COLO829 (cell line): ENCODE measurements at places on chromosomes 12 and 14.

- DNase-seq = no peak
Observed at GRCh38 chr12:21453312-21453852, 15.9 kb downstream of the PYROXD1 start.

- no peak for DNase-seq
Observed at GRCh38 chr12:121794534-121795033, 1.1 kb upstream of the RHOF start.

DNA sequence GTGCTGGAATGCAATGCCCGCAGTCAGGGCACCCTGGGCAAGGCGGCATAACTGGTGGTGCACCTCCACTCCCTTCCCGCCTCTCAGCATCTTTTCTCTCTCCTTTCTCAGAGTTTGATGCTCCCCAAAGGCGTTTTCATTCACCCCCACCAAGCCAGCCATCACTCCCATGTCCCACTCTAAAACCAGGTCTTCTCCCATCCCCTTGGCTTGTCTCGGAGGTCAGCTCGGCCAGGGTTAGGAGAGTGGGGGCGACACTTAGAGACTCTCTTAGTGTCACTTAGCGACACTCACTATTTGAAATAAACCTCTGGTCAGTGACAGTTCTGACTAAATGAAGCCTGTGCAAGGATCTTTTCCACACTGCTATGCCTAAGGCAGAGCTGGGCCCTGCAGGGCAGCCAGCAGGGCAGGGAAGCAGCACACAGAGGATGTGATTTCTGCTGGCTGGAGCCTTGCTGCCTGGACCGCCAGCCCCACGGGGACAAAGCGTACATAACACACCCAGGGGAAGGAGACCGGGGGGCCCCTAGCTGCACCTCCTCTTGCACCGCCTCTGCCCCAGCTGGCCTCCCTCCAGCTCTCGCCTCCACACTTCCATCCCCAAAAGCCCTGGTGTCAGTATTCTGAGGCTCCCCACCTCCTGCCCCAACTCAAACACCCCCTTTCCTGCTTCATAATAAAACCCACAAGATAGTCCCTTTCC is 64.5 kb downstream of the VWF start:
- no peak for DNase-seq

- no peak for DNase-seq
Observed at GRCh38 chr12:5388581-5389535, 43.0 kb upstream of the NTF3 start.

DNA sequence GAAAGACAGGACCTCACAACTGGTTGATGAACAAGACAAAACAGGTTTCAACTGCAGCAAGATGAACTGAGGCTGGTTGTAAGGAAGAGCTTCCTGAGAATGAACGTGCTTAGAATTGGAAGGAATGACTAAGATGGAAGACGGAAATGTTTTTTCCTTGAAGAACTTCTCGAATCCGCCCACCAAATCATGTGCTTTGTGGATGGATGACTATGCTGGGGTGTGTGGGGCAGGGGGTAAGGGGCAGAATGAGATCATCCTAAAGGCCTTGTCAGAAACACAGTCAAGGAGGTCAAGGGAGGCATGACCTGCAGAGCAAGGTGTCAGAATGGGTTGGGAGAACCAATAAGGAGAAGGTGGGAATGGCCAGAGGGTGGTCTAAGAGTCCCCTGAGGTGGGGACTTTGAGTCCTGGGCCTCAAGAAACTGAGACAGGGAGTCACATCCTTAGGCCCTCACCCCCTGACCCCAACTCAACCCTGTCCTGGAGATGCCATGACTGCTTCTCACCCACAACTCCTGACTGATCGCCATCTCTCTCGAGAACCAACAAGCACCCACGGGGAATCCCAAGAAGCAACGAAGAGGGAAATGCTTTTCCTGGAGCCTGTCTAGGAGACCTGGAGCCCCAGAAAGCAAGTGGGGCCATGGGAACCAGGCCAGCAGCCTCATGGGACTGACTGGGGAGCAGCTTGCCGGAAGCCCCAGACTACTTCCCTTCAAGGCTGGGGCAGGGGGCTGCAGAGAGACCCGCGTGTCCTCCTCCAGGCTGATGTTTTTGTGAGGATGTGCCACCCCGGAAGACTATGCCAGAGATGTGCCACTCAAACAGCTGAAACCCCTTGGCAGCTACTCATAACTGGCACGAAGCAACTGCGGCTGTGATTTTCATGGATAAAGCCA is 84.0 kb downstream of the ACTN1 start:
- DNase-seq = no peak

DNA sequence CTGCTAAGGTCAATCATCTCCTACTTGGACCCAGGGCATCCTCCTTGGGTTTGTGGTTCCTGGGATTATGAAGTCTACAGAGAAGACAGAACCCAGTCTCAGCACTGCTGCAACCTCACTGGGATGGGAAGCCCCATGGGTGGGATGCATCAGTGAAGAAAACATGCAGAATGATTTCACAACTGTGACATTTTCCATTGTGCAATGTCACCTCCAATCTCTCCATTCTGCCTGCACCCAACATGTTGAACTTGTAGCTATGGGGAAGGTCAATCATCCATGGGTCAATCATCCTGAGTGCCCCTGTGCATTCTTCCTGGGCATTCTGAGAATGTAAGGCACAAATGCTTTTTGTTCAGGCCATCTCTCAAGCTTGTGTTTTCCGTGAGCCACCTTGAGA is 1004.4 kb upstream of the TMEM132C start:
- no peak for DNase-seq

GRCh38 chr12:113248842-113249435 is 27.7 kb downstream of the TPCN1 start:
- DNase-seq = no peak

DNA sequence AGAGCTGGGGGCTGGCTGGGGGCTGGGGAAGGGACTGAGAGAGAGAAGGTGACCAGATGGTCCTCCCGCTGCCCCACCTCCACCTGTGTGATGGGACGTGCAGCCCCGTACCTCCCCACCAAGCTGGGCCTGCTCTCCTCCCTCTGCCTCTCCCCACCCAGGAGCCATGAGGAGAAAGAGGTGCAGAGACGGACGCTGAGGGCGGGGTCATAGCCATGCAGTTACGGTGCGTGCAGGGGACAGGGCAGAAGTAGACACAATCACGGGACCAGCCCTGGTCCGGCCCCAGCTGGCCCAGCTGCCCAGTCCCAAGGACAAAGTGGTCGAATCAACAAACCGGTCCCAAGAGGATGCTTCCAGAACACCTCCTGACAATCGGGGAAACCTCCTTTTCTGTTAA is 33.2 kb downstream of the RFLNA start:
- no peak for DNase-seq

DNA sequence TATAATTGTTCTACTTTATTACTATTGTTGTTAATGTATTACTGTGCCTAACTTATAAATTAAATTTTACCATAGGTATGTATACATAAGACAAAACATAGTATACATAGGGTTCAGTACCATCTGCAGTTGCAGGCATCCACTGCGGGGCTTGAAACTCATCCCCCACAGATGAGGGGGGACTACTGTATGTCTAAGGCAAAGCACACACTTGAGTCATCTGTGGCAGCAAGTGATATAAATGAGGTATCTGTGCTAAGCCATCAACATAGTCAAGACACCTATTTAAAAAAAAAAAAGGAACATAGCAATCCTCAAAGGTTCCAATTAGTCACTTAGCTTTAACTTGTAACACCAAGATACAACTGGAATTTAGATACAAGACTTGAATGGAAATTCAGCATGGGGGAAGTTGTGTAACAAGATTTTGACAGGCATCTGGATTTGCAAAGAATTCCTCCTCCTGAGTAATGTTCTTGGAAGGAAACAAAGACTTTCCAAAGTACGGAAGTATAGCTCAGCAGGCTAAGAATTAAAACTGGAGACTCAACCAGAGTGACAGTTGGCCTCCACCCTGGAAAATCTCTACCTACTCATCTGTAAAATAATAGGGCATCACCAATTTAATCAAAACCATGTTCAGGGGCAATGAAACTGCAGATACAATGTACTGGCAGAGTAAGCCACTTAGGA is 14.9 kb downstream of the DCAF5 start:
- no peak for DNase-seq

- DNase-seq = no peak
Observed at GRCh38 chr12:65756267-65756666, 68.0 kb upstream of the HMGA2 start.

DNA sequence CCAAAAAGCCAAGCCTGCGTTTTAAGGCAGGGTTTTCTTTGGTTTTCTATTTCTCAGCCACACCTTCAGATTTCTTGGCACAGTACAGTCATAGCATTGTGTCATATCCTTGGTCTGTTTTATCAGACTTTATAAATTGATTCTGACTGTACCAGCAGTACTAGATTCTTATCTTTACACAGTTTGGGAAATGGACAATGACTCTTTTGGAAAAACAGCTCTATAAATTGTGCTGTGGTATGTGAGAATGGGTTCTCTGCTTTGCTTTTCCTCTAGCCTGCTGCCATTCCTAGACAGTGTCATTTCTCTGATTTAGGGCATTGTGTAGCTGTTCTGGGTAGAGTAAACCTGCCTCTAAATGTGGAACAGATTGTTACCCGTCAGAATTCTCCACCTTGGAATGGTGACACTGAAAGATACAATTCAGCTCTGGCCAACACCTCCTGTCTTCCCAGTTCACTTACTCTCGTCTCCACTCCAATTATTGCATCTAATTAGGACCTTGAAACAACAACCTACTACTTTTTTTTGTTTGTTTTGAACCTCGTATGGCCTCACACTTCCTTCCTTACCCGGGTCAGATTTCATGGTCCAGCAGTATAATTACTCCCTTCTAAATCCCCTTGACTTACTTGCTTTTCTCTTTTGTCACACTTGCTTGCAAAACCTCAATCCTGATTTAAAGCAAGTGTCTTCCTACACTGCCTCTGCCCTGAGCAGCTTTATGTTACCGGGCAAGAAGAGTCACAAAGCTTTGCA is 226.3 kb downstream of the ERC1 start:
- DNase-seq = peak; percentile 39

DNA sequence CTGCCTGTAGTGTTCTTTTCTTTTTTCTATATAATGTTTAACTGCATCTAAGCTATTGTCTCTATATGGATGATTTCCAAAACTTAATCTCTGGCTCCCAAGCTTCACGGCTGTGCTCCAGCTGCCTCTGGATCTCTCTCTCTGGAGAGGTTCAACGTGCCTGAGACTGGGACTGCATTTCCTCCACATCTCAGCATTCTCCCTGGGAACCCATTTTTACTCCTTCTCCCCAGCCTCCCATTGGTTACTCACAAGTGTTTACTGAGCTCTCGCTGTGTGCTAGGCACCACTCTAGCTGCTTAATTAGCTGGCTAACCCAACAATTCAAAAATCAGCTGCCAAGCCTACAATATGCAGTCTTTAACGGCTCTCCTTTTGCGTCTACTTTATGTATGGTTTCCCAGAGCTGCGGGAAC is 34.7 kb downstream of the FBXL14 start:
- no peak for DNase-seq
